Activated naive CD4-positive, alpha-beta T cell treated with anti-CD3 and anti-CD28 coated beads, Interleukin-2, amount 50 U/mL, for 16 hours (primary cell): ENCODE measurements at places on chromosomes 5 and 9.

DNA sequence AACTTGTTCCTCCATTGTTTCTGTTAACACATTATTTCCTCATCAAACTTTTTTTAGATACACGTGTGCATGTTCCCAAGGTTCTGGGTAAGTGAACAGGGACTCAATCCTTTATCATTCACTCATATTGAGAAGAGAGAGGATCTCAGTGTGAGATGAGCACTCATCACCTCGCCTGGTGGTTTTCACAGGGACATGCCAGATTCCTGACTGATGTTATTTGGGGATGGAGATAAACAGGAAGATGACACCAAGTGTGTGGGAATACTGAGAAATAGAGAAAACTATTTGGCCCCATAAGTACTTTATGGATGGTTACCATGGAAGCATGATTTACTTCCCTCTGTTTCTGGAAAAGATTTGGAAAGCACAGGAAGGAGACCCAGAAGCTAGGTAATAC is 533.3 kb upstream of the DMAC1 start:
- DNase-seq, result no peak

DNA sequence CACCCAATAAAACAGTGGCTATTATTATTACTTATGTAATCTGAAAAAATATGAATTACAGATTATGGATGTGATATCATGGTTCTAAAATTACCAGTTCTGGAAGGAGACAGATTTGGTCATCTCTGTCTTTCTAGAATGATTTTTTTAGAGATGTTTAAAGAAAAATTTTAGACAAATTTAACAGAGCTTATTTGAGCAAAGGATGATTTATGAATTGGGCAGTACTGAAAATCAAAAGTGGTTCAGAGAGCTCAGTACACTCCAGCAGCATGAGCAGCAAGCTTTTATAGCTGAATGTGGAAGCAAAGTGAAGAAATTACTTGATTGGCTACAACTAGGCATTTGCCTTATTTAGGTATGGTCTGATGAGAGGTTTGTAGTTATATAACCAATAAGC is 11.0 kb downstream of the CAST start:
- no peak for DNase-seq

DNA sequence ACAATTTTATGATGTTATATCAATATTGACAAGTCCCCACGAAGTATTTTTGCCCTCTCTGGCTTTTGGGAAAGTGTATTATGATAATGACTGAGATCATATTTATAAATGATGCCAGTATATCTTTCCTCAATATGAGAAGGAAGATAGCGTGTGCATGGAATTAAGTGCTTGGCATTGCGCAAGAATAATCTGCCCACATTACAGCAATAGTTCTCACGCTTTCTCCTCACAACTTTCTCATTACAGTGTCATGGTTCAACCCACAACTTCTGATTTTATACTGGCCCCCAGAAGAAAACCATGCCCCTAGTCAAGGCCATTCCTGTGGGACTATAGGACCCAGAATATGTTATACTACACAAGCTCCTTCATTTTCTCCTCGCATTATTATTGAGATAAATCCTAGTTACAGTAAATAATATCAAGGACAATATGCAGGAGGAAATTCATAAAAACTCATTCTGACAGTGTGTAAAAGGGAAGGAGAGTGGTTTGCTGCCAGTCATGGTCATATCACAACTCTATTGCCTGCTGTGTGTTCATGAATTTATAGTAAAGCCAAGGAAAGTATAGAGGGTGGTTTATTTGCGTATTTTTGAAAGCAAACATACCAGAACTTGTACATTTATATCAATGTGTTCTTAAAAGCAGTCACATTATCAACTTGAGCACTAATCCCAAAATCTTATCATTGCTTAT is 114.1 kb downstream of the PIK3R1 start:
- no peak for DNase-seq

GRCh38 chr5:171295299-171295698 is 13.7 kb upstream of the TLX3 start:
- DNase-seq, result no peak

GRCh38 chr9:134661791-134662142 is 20.2 kb downstream of the COL5A1 start:
- peak; percentile 0 for DNase-seq

DNA sequence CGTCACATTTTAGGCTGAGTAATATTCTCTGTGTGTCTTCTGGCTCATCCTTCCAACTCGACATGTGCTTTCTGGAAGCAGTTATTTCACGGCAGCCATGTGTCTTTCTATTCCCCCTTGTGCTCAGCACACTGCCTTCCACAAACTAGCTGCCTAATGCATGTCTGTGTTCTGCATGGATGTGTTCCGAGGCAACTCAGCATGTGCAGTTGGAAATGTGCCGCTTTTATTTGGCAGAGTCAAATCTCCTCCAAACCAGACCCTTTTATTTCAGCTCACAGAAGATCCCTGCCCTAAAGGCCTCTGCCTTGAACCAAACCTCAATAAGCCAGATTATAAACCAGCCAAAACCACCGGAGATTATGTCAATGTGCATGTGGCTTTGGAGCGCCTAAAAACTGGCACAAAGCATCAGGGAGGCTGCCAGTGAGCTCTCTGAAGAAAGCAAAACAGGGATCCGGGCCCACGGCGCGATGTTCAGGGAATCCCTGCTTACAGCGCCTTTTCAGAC is 360.2 kb downstream of the DEPDC1B start:
- DNase-seq, result no peak

DNA sequence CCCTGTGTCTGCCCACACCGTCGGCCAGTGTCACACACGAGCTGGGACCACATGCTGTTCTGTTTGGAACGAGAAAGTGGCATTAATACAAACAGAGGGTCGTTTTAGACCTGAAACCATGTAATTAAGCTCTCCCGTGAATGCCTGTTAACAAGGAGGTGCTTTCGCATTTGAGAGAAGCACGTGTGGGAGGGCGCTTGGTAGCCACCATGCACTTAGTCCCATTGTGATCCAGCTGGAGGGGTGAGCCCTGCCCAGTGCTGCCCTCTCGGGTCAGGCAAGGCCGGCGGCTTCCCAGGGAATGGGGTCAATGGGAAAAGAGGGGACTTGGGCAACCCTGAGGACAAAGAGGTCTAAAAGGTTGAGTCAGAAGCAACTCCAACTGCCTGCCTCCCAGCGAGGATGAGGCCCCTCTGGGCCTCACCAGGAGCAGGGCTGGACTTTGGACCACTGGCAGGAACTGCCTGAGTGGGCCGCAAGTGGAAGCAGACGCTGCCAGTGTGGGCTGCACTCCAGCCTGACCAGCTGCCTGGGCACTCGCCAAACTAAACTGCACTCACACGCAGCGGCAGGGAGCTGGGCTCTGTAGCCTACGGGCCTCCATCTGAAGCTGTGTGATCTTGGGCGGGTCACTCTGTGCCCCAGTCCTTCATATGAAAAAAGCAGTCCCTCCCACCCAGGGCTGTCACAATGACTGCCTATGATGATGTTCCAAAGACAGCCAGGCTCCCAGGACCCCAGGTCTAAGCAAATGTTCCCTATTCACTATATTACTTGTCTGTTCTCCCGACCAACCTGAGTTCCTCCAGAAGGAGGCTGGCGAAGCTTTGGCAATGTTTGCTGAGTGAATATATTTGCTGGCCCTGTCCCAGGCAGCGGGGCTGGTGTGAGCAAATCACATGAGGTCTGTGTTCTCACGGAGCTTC is 195.7 kb downstream of the CDK5RAP2 start:
- no peak for DNase-seq

DNA sequence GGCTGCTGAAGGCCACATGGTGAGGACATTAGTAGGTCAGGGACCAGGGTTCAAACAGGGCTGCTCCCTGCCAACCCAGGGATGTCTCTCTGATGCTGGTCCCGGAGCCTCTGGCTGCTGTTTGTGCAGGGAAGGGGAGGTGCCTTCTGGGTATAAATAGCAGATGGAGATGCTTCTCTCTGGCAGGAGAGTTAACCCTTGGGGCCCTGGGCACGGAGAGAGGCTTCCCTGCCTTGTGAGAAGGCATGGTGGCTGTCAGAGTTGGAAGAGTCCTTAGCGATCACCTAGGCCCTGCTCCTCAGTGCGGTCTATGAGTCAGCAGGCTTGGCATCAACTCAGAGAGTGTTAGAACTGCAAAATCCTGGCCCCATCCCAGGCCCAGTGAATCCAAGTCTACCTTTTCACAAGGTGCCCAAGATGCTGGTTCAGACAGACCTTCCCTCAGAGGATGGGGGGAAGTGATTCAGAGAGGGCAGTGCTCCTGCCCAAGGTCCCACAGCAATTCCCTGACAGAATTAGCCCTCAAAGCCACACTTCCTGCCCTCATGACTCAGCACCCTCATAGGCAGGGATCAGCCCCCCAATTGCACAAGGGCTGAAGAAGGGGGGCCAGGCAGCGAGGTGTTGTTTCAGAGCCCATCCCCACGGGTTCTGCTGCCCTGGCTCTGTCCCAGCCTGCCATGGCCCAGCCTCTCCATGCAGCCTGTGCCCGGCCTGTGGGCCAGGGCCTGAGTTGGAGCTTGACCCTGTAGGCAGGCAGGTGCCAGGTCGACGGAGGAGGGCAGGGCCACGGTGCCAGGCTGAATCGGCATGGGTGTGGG is 25.6 kb downstream of the CAMK2A start:
- no peak for DNase-seq

GRCh38 chr5:126414874-126415502 is 8.2 kb upstream of the GRAMD2B start:
- no peak for DNase-seq

DNA sequence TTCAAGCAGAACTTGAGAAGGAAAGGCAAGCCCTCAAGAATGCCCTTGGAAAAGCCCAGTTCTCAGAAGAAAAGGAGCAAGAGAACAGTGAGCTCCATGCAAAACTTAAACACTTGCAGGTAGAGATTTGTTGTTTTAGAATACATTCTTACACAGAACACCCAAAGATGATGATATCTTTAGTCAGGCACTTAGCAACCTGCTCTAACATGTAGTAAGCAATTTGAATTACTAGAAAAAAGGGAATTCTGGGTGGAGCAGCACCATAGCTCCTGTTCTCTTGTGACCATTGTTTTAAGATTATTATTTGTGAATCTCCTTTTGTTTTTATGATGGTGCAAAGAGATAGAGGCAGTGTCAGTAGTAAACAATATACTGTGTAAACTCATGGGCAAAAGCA is 63.1 kb downstream of the RAB14 start:
- no peak for DNase-seq

DNA sequence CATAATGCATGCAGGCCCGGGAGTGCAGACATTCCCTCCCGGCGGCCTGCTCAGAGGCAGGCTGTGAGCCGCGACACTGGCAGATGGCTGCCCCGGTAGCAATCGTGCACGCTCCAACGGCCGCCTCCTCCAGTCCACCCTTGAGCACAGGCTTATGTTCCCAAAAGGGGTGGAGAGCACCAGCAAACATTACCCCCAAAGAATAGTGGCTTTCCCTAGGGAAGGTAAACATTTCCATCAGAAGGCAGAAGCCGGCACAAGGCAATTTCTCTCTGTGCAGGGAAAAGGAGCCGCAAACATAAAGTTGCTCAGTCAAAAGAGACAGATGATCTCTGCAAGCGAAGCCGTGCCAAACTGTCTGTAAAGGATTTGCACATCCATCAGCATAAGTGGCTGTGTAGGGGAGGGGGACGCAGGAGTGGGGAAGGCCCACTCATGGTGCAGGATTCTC is 92.5 kb downstream of the SIL1 start:
- no peak for DNase-seq

DNA sequence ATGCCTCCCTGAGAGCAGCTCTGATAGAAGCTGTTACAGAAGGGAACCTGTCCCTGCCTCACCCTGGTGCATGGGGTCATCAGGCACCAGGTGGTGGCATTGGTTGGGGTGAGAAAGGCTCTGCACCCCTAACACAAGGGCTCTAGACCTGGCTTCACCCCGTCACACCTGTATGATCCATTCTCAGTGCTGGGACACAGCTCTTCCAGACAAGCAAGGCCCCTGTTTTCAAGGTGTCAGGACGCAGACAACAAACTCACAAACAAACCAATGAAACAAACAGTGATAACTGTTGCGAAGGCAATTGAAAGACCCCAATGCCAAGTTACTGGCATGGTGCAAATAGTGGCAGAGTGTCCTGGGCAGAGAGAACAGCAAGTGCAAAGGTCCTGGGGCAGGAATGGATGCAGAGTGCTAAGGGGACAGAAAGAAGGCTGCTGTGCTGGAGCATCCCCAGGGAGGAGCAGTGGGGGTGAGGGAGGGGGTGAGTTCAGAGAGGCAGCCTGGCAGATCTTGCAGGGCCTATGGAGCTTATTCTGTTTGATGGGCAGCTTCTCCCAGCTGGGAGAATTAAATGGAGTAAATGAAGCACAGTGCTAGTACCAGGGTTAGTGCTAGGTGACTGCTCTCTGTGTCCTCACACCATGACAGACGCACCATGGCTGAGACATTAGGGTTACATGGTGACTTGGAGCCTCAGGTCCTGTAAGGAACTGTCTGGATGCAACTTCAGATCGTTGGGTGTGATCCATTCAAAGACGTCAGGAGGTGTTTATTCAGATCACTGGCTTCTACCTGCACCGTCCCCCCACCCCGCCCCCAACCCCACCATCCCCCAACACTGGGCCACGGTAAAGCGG is 67.9 kb upstream of the UNC5A start:
- no peak for DNase-seq

DNA sequence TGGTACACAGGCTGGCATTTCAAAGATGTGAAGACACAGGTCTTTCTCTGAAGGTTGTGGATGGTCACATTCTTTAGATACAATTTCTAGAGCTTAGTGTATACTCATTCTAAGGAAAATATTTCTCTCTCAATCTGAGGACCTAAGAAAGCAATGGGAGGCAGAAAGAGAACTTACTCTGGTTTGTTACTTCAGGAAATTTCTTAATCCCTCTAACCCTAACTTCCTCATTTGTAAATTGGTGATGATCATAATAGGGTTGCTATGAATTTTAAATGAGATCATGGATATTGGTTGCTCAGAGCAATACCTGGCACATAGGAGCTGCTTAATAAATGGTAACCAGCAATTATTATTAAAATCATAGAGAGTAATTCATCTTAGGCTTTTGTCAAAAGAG is 22.1 kb downstream of the FAM170A start:
- no peak for DNase-seq

- no peak for DNase-seq
These were observed 86.9 kb upstream of the SSBP2 start for GRCh38 chr5:81837667-81838306.

DNA sequence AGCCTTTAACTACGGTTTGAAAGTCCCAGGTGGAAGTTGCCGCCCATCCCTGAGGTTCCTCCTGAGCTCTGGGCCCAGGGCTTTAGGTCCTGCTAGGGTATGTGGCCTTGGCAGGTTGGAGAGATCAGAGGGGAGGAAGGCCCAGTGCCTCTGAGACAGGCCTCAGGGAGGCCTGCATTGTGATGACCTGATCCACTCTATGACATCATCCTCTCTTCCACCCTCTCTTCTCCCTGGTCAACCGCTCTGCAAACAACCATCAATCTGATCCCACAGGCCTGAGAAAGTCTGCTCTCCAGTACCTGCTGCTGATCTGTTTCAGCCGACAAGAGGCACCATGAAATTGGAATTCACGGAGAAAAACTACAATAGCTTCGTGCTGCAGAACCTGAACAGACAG is at the start of gene CCIN:
Gene CCIN (plus strand): TSS at position 223 of the 400 bp plus-strand sequence. CDS start 115 bp downstream, at position 338.
- DNase-seq, result no peak

GRCh38 chr5:174723315-174723978 is 935 bp upstream of the MSX2 start:
- DNase-seq, result no peak

DNA sequence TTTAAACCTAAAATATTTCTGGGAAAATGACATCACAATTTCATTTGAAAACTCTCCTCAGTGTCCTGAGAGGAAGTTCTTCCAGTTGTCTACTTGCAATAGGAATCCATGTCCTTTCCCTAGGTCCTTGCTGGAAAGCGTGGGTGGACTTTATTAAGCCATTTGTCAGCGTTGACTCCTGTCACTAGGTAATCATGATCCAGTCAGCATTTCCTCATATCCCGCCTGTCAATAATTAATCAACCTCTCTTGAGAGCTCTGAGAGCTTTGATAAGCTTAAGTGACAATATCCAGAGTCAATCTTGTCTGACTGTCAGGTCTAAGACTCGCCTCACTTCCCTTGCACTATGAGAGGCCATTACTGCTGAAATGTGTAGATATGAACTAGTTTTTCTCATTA is 107.2 kb upstream of the SLIT3 start:
- no peak for DNase-seq
